ENCODE measurements at places on chromosomes 5 and 9.

- DNase-seq, result no peak
Measured at GRCh38 chr5:56516035-56516434, 282.9 kb upstream of the ANKRD55 start.

DNA sequence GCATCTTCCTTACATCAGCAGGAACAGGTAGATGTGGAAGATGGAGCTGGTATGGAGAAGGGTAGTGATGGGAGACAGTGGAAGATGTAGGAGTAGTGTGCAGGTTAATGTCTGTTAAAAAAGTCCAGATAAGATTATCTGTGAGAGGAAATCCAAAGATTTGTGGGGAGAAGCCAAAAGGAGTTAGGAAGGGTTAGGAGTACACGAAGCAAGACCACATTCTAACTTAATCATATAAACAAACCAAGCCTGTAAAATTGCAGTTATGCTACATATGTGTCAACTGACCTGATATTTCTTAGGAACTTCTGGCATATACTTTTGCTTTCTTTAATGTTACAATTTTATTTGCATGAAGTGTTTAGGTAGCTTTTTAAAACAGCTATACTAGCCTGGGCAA is 142.1 kb upstream of the DMRT1 start:
- DNase-seq, result no peak

- no peak for DNase-seq
Measured at GRCh38 chr9:120901755-120902568, 24.6 kb downstream of the TRAF1 start.

- peak; percentile 34 for DNase-seq
Measured at GRCh38 chr9:101536938-101537337, 3.3 kb downstream of the RNF20 start.

GRCh38 chr5:141762316-141762715 is 80.3 kb upstream of the ARAP3 start:
- no peak for DNase-seq

- no peak for DNase-seq
Measured at GRCh38 chr9:89542401-89543021, 44.6 kb upstream of the SEMA4D start.

DNA sequence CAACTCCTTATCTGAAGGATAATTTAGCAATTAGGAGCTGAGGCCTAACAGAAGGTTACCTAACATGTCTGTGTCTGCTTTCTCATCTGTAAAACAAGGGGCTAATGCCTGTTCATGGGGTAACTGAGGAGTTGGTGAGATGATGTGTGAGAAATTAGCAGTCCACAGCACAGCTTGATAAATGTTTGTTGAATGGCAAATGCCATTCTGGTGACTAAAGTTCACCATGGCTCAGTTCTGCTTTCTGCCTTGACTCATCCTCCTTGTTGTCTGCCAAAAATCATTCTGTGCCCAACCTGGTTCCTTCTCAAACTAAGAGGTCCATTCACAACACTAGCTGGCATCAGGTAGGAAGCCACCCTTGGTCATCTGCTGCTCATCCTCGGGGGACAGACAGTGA is 552.0 kb upstream of the KLF4 start:
- peak; percentile 86 for DNase-seq

DNA sequence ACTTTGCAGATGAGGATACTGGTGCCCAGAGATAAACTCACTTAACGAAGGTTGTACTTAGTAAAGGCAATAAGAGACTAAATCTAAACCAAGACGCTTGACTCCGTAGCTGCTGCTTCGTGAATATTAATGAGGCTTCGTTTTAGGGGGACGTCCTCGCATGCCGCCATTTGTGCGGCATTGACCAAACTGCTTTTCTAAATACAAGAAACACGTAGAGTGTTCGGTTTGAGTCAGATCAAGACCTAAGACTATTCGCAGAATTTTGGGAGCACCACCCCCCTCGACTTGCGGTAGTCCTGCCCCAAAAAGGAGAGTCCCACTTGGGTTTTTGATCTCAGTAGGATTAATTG is 1.1 kb downstream of the NPM1 start:
- no peak for DNase-seq

- DNase-seq, result peak; percentile 52
Measured at GRCh38 chr5:154465169-154465568, 12.9 kb downstream of the HAND1 start.

GRCh38 chr9:5931657-5932056 is 41.0 kb downstream of the MLANA start:
- no peak for DNase-seq

DNA sequence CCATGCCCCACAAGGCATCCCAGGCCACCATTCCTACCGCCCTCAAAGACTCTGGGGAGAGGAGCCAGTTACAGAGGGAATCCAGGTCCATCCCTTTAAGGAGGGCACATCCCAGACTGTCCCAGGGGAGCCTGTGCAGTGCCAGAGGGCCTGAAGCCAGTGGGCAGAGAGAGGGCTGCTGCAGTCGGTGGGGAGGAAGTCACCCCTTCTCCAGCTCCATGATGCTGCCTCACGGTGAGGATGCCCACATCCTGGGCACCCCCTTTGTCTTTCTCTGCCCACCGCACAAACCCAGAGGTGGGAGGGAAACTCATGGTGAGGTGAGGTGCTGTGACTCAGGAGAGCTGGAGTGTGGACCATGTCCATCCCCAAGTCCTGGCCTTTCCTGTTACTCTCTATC is 26.2 kb upstream of the ANKRD33B start:
- DNase-seq, result no peak

DNA sequence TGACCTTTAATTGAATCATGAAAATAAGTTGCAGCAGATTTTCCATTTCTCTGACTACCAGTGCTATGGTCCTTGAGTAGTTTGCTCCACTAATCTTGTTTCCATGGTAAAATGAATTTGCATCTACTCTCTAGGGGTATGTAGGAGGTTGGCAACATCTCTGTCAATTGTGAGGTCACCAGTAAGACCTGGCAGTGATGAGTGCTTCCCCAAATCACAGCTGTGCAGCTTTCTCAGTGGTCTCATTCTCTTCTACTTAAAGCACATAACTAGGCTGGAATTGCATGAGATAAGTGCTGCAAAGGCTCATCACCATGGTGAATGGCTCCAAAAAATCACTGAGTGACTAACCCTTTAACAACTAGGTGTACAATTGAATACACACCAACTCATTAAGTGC is 36.3 kb downstream of the ADAMTS19 start:
- DNase-seq, result no peak

GRCh38 chr9:137721479-137721878 is 102.7 kb downstream of the EHMT1 start:
- DNase-seq, result no peak

GRCh38 chr5:95699337-95699736 is 16.5 kb upstream of the SPATA9 start:
- no peak for DNase-seq

DNA sequence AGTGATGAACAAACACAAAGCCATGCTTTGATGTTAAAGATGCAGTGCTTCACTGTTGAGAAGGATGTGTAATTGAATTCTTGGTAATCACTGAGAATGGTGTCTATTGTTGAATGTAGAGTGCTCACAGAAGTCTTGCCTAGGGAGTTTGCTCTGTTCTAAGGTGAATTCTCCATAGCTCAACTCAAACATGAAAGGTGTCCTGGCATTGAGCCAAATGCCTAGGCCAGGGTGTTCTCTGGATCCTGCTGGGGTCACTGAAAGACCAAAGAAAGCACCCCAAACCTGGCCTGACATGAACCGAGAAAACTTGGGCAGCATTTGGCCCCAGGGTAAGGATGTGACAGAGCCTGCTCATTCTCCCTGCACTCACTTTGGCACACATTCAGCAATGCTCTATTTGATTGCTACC is 217.3 kb downstream of the ARL15 start:
- no peak for DNase-seq

GRCh38 chr9:96603305-96604003 is 16.2 kb downstream of the CDC14B start:
- DNase-seq, result no peak

DNA sequence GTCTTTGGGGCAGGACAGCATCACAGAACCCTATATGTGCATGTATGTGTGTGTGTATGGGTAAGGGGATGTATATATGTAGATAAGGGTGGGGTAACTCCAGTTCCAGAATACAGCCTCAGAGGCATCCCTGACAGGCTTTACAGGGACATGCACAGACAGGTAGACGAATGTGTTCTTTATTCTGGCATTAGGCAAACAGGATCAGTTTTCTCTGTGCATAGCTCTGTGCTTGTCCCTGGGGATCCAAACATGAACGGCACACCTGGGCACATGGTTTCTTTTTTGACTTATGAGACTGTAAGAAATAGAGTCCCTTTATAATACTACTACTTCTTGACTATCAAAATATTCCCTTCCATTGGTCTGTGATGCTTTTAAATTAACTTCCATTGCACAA is 120.6 kb downstream of the TRIO start:
- DNase-seq, result no peak

- DNase-seq, result peak; percentile 19
Measured at GRCh38 chr9:89079391-89079790, 88.1 kb downstream of the S1PR3 start.

GRCh38 chr5:164051745-164052144 is 546.3 kb downstream of the MAT2B start:
- DNase-seq, result peak; percentile 55

- DNase-seq, result peak; percentile 67
Measured at GRCh38 chr9:78369639-78370219, 72.8 kb downstream of the PSAT1 start.

DNA sequence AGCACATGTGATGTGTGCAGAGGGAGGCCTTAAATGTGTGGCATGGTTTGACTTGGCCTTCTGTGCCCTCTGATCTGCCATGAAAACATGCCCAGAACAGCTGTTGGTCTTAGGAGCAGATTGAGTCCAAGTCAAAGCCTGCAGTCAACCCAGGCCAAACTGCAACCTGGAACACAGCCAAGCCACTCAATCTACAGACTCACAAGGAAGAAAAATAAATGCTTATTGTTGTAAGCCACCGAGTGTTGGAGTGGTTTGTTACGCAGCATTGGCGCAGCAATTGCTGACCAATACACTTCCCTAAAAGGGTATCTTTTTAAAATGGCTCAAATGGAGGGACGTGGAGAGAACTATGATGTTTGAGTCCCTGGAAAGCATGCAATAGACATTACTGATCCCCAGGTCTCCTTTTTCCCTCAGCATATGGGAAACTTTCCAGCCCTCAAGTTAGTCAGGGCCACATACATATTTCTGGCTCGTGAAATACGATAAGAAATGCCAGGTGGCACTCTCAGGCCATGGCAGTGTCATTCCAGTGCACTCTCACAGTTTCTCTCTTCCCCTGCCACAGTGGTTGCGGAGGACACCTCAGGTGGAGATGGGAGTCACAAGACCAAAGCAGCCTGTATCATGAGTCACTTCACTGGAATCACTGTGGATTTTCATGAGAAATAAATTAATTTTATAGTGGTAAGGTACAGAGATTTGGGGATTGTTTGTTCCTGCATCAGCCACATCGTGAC is 168.0 kb upstream of the ZNF618 start:
- DNase-seq, result no peak

DNA sequence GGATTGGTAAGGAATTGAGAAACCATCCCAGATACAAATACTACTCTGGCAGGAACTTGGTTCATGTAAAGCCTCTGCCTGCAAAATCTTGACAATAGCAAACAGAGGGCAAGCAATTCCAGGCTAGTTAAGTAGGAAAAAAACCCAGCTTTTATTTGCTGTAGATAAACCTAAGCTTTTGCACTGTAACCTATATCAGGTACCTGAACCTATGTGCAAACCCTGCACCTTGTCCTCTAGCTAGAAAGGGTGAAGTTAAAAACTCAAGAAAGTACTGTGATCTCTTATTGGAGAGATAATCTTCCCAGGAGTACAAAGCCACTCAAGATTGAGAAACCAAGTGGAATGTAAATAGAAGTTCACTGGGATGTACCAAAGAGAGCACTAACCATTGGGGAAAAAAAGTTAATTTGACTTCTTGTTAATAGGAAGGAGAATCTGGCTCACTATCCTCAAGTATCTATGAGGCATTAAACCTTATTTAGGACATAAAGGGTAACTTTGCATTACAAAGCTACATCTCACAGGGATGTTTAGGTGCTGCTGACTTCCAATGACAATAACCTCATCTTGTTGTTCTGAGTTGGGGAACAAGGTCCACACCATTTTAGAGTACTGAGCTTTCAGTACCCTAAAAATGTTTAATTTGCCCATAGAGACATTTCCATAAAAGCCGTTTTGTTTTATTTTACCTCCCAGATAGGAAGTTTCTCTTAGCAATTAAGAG is 73.8 kb upstream of the PCA3 start:
- no peak for DNase-seq

- peak; percentile 9 for DNase-seq
Measured at GRCh38 chr5:80959768-80960442, at the start of gene RASGRF2. RASGRF2 (plus strand) TSS chr5:80960363; CDS start chr5:80960739, 376 bp downstream.

- DNase-seq, result no peak
Measured at GRCh38 chr9:27353474-27354229, 56.7 kb upstream of the EQTN start.

- DNase-seq, result peak; percentile 73
Measured at GRCh38 chr5:34789021-34789531, 49.9 kb upstream of the TTC23L start.

- peak; percentile 90 for DNase-seq
Measured at GRCh38 chr5:136038635-136039034, 9.8 kb downstream of the TGFBI start.

DNA sequence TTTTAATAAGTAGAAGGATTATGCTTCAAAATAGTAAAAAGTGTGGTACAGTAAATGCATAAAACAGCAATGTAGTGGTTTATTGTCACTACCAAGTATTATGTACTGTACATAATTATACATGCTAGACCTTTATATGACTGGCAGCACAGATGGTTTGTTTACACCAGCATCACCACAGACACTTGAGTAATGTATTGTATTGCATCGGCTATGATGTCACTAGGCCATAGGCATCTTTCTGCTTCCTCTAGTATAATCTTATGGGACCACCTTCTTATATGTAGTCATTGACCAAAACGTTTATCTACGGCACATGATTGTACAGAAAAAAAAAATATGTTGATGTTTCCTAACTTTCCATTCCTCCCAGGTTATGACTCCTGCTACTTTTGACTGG is 31.9 kb upstream of the SSBP2 start:
- DNase-seq, result peak; percentile 44

DNA sequence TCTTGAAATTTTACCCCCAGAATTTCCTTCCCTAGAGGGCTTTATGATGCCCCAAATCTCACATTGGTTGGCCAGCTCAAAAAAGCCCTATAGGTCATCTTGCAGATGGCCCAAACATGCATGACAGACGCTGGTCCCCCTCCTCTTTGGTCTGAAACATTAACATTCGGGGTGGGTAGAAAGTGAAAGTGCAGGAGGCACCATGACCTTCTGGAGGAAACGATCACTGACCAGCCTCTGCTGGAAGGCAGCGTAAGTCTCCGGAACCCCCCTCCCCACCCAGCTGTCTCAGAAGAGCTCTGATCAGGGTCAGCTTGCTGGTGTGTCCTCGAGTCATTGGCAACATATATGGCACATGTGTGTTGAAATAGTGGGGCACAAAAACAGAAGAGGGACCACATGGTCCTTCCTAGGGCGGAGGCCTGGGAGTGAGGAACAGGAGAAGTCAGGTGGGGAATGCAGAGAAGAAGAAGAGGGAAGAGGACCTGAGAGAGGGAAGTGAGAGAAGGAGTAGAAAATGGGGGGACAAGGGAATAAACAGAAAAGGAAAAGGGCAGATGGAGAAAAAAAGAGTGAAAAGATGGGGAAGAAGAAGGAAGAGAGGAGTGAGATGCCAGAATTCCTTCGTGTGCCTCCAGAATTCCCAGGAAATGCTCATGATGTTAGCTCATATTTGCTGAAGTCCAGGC is 46.2 kb downstream of the IL31RA start:
- no peak for DNase-seq
